ENCODE measurements at places on chromosomes 7 and 10. TPM values are rescaled to one million over a fixed set of nuclear protein-coding genes. Genes with fewer than 3 reads are reported as not detected.

The VOPP1 gene
- total RNA-seq = 31.3 TPM

The H2BK1 gene
- total RNA-seq = 0.83 TPM

GRCh38 chr10:108374991-108375390 lies 1210.5 kb upstream of the SORCS1 start:
- no peak for DNase-seq

DNA sequence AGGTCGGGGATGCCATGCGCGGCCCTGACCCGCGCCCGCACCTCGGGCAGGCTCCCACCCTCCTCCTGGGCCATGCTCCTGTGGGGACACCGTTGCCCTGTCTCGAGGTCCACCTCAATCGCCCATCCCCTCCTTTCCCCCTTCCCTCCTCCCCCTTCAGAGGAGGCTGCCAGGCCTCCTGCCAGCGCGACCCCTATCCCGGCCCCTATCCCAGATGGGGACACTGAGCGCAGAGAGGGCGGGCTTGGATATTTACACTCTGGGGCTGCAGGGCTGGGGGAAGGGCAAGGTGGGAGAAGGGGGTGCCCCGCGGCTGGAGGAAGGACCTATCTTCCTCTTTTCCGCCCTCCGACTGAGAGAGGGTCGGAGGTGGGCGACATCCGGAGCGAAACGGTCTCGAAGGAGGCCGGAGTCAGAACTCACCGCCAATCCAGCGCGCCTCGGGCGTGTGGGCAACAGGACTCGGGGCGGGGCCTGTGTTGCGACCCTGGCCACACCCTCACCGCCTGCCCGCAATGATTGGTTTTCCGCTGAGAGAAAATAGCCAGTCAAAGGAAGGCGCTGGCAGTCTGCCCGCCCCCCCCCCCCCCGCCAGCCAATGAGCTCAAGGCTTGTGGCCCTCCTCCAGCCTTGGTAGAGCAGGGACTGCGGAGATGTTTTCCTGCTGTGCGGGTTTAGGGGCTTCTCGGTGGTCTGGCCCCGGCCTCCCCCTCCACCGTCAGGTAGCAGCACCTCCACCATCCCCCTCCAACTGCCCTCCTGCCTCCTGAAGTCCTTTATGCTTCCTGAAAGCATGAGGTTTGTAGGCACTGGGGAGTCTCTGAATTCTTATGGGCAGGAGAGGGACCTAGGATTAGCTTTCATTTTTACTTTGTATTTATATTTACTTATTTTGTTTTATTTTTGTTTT lies at the start of gene METTL27:
TSS of gene METTL27 (minus strand) at position 450 of the 910 bp plus-strand sequence. CDS start at position 74, 376 bp downstream.
- peak; percentile 93 for DNase-seq

The ITGB1 gene
- total RNA-seq = 485 TPM

The ADAM22 gene
- 0.86 TPM for total RNA-seq
